ENCODE measurements at places on chromosomes 12 and 14.

DNA sequence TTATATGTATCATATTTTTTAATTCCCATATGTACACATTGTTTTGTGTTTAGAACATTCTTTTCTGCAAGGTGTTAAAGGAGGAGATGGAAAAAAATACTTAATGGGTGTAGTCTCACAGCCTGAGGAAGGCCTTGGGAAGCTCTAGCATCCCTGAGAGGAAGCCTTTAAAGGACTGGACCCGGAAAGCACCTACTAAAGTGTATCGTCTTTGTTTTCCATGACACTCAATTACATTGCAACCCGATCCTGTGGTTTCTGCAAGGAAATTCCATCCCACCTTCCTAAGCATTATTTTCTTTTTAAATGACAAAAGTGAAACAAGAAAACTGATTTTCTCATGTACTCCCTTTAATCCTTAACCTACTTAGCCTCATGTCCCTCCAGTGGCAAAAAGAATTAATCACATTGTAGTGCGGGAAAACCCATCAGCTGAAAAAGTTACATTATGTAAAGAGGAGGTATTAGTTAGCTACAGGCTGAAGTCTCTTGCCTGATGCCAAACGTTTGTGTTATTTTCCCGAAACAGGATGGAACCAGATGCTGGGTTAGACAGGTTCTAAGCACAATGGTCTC, 147.8 kb upstream of the CPSF6 start:
- no peak for DNase-seq

- DNase-seq = no peak
These were observed 11.2 kb downstream of the ARG2 start for GRCh38 chr14:67630938-67631337.

- DNase-seq = no peak
These were observed 116.3 kb downstream of the GLT1D1 start for GRCh38 chr12:128969480-128970055.

DNA sequence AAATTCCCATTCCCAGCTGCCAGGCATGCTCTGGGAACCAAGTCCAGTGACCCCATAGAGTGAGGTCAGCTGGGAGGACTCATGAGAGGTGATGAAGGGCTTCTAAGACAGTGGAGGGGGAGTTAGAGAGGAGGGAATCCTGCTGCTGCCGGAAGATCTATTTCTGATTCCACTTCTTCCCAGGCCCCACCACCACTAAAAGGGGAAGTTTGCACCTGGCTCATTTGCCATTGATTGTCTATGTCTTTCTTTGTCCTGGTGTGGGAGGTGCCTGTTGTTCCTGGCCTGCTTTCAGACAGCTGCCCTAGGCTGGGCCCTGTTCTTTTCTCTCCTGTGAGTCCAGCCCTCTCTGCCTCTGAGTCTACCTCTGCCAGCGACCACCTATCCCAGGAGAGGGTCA, 3.0 kb upstream of the KRT6A start:
- no peak for DNase-seq

GRCh38 chr14:78070344-78070743, 99.8 kb upstream of the NRXN3 start:
- DNase-seq = no peak

- DNase-seq = no peak
These were observed 4.7 kb upstream of the SSH1 start for GRCh38 chr12:108861878-108862587.

DNA sequence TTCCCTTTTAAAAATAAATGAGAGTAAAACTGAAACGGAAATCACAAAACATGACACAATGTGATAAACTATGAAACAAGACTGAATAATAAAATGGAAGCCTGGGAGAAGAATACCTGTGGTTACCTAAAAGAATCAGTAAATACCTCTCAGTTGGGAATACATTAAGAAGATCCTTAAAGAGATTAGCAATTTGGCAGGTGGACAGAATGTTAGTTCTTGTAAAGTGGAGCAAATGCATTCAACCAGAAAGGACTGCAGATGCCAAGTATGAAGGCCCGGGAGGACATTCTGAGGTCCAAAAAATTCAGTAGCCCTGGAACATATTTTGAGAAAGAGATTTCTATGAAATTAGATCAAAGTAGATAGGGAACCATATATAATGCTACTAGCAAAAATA, 861.3 kb upstream of the SEL1L start:
- no peak for DNase-seq

DNA sequence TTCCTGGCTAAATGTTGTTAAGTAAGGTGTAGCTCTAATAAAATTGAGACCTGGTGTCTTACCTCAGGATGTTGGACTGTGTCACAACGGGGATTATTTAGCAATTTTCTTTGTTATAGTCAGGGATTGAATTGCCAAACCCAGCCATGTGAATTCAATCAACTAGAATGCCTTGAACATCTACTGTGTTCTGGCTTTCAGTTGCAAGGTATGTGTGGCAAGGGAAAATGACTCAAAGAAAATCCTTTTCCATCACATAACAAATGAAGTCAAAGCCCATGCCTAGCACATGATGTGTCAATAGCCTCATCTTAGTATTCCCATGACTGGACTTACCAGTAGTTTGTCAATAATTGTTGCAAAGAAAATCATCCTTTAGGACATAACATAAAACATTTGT, 519.8 kb upstream of the FLRT2 start:
- DNase-seq = no peak

Data from iPS DF 19.7 (cell line).